Occipital lobe (tissue), 3 donors: ENCODE measurements at places on chromosomes 4 and X.

DNA sequence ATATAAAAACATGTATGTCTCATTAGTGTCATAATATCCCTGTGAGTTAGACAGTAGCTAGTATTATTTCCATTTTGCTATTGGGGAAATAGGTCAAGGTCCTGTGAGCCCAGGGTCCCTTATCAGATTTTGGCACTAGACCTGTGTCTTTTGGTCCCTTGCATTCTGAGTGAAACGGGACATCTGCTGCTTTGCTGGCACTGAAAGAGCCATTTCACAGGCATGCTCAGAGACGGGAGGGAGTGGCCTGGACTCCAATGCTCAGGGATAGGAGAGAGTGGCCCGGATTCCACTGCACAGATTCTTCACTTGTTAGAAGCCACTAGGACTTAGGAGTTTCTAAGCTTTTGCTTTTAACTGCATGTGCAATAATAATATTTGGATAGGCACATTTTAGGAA is 177.2 kb downstream of the TSPAN5 start:
- DNase-seq: no peak

DNA sequence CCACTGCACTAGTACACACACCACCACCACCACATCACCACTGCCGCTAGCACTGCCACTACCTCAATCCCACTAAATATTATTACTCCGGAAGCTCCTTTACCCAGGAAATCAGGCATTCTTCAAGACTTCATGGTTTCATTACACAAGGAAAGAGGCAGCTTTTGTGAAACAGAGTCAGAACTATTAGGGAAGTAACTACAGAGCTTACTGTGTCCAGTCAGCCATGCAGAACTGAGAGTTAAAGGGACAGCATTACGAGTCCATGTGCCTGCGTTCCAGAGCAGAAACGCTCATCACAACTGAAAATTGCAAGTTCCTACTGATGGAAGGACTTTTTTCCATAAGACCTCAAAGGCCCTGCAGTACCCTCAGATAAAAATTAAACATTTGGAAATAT is 103.2 kb upstream of the FRG1 start:
- DNase-seq: no peak

GRCh38 chr4:111631215-111631999 is 513.8 kb upstream of the FAM241A start:
- no peak for DNase-seq

- no peak for DNase-seq
These were observed 38.0 kb downstream of the GPM6B start for GRCh38 chrX:13778916-13779315.

DNA sequence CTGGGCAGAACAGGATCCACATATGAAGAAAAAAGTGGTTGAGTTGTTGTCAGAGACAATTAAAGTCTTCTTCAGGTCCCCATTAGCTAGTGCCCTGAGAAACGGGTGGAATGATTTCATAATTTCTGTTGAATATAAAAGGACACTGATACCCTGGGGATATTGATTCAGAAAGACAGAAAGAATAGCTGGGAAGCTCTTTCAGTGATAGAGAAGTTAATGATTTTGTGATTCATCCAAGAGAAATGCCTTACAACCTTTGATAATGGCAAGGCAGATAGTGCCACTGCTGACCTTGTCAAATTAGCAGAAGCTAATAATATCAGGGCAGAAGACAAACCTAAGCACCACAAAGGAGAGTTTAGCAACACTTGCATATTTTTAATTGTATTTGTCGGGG is 37.9 kb downstream of the UNC5C start:
- DNase-seq: no peak
